ENCODE measurements at places on chromosomes 7 and 10. TPM values are rescaled to one million over a fixed set of nuclear protein-coding genes. Genes with fewer than 3 reads are reported as not detected.

DNA sequence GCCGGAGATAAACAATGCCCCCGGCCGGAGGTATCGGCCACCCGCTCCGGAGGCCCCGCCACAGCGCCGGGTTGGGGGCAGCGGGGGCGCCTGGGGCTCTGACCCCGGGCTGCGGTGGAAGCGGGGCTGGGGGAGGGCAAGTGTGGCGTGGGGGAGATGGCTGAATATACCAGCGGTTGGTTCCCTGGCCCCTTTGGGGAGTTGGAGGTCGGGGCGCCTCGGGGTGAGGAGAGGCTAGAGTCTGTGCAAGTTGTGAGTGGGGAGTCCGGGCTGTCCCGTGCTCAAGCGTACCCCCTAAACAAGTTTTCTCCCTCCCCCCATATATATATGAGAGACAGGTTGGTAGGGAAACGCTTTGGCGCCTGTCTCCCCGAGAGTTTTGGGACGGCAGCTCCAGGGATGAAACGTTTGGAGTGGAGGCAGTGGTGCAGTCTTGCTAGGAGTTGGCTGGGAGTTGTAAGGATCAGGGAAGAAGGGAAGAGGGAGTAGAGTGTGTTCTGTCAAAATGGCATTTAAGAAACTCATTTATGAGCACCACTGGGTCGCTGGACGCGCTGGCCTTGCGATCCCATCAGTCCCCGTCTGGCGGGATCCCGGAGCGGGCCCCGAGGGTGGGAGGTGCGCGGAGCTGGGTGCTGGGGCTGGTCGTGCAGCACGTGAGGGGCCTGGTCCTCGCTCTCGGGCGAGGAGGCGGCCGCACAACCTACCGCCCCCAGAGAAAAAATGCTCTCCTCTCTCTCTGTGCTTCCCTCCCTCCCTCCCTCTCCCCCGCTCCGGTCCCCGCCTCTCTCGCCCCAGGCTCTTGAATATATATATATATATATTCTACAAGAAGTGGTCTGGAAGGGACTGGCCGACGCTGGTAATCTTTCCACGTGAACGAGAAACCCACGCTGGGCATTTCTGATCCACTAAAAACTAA lies 1.1 kb downstream of the TET1 start:
- peaks cover 19% of the 10 kb centered on the region for H3K27me3 ChIP-seq
- no peak for DNase-seq
- H3K36me3 ChIP-seq, result no peaks in the 10 kb centered on the region

- DNase-seq, result no peak
- H3K27ac ChIP-seq, result no peak overlapping the region
- no peaks in the 10 kb centered on the region for H3K36me3 ChIP-seq
- no peaks in the 10 kb centered on the region for H3K27me3 ChIP-seq
- H3K4me1 ChIP-seq, result peaks cover 20% of the 10 kb centered on the region
These were observed 18.4 kb upstream of the MAP3K8 start for GRCh38 chr10:30415593-30415992.

DNA sequence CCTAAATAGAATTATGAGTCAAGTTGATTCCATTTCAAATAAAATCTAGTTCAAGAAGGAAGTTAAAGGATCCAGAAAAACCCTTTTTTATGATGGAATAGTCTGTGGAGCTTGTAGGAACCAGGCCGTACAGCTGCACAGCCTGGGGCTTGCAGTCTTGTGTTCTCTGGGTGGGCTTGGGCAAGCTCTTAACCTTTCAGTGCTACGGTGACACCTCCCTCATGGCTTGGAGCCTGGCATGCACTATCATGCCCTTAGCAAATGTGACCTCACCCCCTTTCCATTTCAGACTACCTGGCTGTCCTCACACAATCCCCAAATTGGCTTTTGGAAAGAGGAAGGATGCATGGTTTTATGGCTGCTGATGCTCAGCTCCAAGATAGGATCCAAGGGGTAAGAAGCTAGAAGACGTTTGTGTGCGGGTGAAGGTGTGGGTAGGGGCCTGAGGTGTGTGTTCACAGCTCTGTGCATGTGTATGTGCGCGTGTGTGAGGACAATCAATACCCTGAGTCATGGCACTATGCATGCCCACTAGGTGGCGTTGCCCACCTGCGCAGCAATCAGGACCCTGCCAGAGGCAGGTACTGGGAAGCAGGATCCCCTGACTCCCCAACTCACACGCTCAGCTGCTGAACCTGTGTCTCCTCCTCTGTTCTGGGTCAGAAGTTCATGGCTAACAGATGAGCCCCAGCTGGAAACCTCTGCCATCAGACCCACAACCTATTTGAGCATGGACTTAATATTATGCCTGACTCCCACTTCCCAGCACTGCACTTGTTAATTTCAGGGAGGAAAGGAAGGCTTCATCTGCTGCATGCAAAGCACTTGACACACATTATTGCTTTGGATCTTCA lies 113.4 kb downstream of the PTPN20 start:
- no peak overlapping the region for H3K4me3 ChIP-seq
- H3K27me3 ChIP-seq, result no peaks in the 10 kb centered on the region
- peaks cover 6% of the 10 kb centered on the region for H3K4me1 ChIP-seq
- no peaks in the 10 kb centered on the region for H3K36me3 ChIP-seq
- H3K27ac ChIP-seq, result no peak overlapping the region

GRCh38 chr7:100486111-100486636 lies 2.4 kb downstream of the NYAP1 start:
- H3K4me3 ChIP-seq, result no peak overlapping the region
- H3K27ac ChIP-seq, result no peak overlapping the region
- DNase-seq, result no peak
- H3K27me3 ChIP-seq, result no peaks in the 10 kb centered on the region
- H3K4me1 ChIP-seq, result peaks cover 23% of the 10 kb centered on the region
- H3K36me3 ChIP-seq, result no peaks in the 10 kb centered on the region

- H3K4me3 ChIP-seq, result peak overlapping the region; percentile 31
- peak overlapping the region; percentile 78 for H3K27ac ChIP-seq
- H3K4me1 ChIP-seq, result peaks cover 35% of the 10 kb centered on the region
- DNase-seq, result no peak
- H3K36me3 ChIP-seq, result no peaks in the 10 kb centered on the region
- no peaks in the 10 kb centered on the region for H3K27me3 ChIP-seq
These were observed 166.4 kb upstream of the ADO start for GRCh38 chr10:62638062-62638477.

- no peaks in the 10 kb centered on the region for H3K27me3 ChIP-seq
- H3K36me3 ChIP-seq, result no peaks in the 10 kb centered on the region
- H3K27ac ChIP-seq, result no peak overlapping the region
- H3K4me3 ChIP-seq, result no peak overlapping the region
These were observed 29.9 kb upstream of the PDCD4 start for GRCh38 chr10:110841767-110842267.

The TAF6 gene
- total RNA-seq, result 62.2 TPM
